ENCODE measurements at places on chromosomes 16 and 17.

GRCh38 chr17:8806926-8807550 lies 7.9 kb upstream of the MFSD6L start:
- no peak for DNase-seq

DNA sequence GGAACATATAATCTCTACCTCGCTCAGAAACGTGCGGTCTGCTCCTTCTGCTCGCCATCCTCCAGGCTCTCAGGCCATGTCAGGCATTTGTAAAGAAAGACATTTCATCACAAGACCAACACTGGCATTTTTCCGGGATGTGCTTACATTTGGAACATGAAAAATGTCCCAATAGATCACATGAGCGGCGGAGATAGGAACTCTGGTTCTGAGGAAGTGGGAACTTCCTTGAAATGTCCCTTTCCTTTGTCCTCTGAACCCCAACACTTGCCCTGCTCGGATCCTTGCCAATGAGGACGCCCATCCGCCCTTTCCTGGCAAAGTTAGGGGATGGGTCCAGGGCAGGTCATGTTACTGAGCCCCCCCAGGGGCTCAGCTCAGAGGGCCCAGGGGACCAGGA lies 130.5 kb downstream of the MAF start:
- no peak for DNase-seq

- DNase-seq = no peak
Measured at GRCh38 chr17:57548421-57549410, 196.4 kb downstream of the CCDC182 start.

- no peak for DNase-seq
Measured at GRCh38 chr16:84048270-84048669, 5.7 kb upstream of the SLC38A8 start.

DNA sequence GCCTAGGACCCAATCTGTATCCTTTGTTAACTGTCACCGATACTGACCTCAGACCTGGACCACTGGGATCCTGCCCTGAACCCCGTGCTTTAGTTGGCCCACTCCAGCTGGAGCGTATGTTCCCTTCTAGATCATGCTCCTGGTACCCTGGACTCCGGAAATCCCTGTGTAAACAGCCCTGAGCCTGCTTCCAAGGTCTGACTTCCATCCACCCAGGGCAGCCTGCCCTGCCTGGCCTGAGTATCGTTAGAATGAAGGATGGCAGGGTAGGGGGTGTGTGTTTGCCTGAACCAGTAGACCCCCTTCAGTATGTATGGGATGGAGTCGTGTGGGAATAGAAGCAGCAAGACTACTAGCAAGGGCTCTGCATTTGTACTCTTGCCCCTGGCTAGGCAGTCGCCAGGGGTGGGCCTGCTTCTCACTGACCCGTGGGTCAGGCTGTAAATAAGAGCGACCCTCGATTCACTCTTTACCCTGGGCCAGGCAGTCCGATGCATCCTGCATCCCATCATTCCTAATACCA lies 691 bp upstream of the TMEM98 start:
- DNase-seq = no peak

DNA sequence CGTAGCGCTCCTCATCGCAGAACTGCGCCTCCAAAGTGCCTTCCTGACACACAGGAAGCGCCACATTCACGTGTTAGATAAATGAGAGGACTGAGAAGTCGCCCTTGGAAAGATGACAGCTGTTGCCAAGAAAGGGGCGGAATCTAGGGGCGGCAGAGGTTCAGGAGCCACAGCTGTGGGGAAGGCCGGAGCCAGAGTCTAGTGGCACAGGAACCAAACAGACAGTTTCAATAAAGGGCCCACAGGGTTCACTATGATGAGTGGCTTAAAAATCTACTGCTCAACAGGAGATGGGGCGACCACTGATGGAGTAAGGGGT lies 4.7 kb downstream of the FLCN start:
- no peak for DNase-seq

- DNase-seq = no peak
Measured at GRCh38 chr16:15885560-15886001, 2.8 kb downstream of the CEP20 start.

DNA sequence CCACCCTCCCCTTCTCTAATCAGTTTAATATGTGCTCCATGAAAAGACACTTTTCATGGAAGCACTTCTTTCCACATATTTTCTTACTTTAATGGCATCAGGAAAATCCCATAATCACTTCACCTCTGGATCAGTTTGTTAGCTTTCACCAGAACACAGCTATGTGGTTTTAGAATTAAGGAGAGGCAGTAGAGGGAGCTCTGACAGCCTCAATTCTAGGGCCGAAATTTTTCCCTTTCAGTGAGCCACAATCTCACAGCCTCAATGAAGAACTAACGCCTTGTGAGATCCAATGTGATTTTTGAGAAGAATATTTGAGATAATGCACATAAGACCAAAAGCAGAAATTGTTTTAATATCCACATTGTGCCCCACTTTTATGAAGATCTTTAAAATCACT lies 1494.0 kb upstream of the CDH8 start:
- DNase-seq = no peak

DNA sequence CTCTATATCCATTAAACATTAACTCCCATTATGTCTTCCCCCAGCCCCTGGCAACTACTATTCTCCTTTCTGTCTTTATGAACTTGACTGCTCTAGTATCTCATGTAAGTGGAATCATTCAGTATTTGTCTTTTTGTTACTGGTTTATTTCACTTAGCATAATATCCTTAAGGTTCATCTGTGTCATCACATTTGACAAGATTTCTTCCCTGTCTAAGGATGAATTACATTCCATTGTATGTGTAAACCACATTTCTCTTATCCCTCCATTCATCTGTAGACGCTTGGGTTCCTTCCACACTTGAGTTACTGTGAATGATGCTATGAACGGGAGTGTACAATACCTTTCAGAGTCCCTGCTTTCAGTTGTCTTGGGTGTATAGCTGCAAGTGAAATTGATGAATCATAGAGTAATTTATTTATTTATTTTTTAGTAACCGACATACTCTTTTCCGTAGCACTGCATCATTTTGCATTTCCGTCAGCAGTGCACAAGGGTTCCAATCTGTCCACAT lies 399.7 kb upstream of the RBFOX1 start:
- no peak for DNase-seq

DNA sequence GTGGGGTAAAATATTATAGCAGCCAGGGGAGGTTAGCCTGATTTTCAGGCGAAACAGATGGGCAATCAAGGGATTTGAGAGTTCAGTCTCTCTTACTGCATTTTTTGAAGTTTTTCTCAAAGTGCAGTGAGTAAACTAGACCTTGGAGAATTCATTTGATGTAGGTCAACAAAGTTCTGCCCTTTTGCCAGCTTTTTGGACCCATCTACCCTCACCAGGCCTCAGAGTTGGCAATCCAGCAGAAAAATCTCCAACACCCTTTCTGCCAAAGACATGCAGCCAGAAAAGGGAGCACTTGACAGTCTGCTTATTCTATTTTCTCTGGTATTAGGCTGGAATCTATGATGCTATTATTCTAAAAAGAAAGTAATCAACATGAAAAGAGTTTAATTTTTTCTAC lies 162.2 kb upstream of the TOM1L1 start:
- DNase-seq = no peak

DNA sequence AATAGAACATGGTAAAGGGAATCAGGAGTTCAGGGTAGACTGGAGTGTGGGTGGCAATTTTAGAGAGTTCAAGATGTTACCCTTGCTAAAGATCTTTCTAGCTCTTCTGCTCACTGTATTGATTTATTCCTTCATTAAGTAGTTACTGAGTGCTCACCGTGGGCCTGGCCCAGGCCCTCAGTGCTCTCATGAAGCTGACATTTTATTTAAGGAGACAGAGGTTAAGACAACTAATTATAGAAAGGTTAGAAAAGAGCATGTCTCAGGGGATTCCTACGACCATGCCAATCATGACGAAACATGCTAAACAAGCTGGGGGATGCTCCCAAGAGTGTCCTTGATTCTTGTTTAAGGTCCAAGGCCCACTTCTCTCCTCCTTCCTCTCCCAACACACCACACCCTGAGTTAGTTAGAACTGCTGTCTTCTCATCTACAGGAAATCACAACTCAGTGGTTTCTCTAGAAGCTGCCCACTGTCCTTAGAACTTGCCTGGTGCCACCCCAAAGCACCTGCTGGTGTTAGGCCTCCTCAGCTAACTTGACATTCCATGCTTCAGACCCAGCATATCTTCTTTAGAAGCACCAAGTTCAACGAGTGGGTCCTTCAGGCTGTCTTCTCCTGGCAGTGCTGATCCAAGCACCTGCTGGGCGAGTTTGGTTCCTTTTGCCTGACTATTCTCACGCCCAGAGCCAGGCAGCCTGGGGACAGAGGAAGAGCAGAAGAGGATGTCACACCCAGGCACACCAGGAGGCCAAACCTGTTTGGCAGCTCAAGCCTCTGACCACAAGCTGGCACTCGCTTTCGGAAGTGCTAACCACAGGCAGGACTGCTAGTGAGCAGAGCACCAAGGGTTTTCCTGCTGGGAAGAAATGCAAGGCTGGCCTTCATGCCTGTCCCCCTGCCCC lies 79.0 kb downstream of the GAS7 start:
- no peak for DNase-seq

- DNase-seq = peak; percentile 11
Measured at GRCh38 chr17:46020023-46020761, 21.1 kb downstream of the STH start.

DNA sequence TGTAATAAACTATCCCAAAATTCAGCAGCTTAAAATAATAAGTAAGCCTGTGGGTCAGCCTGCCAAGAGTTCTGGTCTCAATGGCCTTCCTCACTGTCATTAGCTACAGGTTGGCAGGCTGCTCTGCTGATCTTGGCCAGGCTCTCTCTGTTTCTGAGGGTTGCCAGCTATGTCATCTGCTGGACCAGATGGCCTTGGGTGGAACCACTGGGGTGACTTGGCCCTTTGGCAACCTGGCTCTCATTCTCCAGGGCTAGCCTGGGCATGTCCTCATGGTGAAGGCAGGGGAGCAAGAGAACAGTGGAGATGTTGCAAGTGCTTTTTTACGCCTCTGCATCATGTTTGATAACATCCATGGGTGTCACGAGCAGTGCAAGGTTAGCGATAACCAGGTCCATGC lies 13.9 kb downstream of the ITGAM start:
- no peak for DNase-seq

DNA sequence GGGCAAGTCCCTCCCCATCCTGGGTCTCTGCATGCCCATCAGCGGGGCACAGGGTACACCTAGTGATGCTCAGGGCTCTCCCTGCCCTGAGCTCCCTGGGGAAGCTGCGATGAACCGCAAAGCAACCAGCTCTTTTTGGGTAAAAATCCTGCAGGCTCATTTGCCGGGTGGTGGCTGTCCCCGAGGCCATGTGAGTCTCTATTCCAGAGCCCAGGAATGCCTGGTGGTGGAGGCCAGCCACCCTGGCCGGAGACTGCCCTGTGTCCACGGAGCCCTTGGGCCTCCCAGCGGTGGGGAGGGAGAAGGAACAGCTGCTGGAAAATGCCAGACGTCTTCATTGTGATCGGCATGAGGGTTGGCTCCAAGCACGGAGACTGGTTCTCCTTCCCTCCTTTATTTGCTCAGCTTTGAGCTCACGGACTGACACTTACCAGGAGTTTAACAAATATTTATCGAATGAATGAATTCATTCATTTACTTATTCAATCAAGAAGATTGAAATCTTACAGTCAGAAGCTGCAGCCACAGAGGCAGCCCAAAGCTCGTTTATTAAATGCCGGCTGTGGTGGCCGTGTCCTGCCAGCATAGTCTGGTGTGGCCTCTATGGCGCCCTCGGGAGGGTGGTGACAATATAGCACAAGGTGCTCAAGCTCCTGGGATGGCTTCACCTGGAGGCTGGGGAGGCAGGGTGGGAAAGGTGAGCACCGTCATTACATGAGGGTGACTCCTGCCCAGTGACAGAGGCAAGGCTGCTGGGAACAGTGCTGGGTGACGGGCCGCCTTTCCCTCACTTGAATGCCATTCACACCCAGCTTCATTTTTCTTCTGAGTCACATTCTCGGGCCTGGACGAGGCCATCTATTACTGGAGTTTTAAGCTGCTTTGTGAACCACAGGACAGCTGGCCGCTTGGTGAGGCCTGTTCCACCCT lies 31.1 kb upstream of the JPH3 start:
- peak; percentile 11 for DNase-seq

DNA sequence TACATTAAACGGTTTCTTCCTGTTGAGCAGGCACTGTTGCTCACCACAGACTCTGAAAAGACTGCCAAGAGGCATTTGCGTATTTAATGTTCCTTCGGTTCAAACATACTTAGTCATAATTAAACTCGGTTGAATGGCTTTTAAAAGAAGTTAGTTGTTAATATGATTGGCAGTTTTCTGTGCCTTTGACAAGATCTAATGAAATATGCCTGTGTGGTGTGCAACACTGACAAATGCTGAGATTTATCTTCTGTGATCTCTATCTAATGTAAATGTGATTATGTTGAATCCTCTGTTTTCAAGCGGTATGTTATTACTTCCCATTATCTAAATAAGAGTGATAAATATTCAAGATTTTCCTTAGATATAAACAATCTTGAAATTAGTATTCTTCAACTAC lies 1046.6 kb downstream of the CDH8 start:
- DNase-seq = no peak

- no peak for DNase-seq
Measured at GRCh38 chr16:84964386-84965128, 46.8 kb downstream of the ZDHHC7 start.

- DNase-seq = no peak
Measured at GRCh38 chr16:2497116-2497630, 16.6 kb upstream of the ATP6V0C start.

GRCh38 chr16:64900019-64900418 lies 221.8 kb downstream of the CDH11 start:
- no peak for DNase-seq

- DNase-seq = no peak
Measured at GRCh38 chr17:35865412-35866340, 3.0 kb downstream of the HEATR9 start.

DNA sequence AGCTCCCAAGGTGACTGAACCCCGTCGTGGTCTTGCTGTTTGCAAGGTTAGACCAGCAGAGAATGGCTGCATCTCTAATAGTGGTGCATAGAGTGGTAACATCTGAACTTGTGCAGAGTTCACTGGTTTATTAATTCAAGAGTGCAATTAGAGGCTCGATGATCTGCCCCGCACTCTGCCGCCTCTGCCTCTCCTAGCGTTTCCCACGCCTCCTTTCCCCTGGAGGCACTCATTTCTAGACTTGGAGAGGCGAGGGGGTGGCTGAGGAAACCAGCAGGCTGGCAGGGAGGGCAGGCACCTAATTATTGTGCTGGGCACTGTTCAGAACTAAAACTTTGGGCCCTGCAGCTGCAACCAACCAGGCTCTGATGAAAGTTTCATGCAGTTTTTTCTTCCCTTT lies 363.5 kb upstream of the EEF2KMT start:
- DNase-seq = no peak

- DNase-seq = no peak
Measured at GRCh38 chr16:5018793-5019192, 14.9 kb downstream of the NAGPA start.

- DNase-seq = no peak
Measured at GRCh38 chr17:79237448-79238053, 162.9 kb downstream of the ENGASE start.

DNA sequence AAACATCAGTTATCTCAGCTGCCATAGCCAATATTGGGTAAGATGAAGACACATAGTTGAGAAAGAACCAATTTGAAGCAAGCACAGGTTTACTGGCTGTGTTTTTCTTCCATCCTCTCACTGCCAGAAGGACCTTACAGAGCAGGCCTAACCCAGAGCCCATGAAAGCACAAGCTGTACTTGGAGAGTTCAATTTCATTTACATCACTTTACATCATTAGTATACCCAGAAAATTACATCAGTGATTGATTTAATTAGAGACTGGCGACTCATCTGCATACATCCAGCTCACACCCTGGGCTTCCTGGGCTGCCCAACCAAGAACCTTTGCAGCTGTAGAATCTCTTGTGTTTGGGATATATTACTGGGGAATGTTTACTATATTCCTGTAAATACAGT lies 23.7 kb downstream of the LRRC36 start:
- no peak for DNase-seq

GRCh38 chr16:83390759-83391158 lies 417.0 kb upstream of the HSBP1 start:
- no peak for DNase-seq
